ENCODE measurements at places on chromosomes 11 and 22.

DNA sequence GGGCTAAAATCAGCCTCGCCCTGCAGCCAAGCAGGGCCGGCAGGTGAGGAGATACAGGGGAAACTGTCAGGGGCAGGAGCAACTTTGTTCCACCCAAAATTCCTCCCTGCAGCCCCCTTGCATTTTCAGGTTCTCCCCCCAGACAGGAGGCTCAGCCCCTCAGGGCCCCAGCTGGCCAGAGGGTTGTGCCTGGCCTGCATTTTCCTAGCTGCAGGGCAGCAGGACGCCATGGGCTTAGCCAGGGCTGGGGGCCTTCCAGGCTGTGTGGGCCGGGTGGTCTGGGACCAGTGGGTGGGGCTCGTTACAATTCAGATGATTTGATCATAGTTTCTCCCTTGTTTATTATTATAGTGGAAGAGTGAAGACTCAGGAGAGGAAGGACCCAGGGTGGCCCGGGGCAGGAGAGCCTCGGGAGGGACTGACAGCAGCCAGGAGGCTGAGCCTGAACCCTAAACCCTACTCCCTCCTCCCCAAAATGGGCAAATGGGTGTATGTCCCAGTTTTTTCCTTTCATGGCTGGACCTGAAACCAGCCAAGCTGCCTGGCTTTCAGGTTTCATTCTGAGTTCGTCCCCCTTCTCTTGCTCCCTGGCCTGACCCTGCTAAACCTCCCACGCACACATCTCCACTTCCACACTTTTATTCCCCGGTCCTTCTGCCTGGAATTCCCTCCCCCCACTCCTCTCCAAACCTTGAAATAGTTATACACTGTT lies 40.0 kb downstream of the AHNAK start:
- no peak for DNase-seq

DNA sequence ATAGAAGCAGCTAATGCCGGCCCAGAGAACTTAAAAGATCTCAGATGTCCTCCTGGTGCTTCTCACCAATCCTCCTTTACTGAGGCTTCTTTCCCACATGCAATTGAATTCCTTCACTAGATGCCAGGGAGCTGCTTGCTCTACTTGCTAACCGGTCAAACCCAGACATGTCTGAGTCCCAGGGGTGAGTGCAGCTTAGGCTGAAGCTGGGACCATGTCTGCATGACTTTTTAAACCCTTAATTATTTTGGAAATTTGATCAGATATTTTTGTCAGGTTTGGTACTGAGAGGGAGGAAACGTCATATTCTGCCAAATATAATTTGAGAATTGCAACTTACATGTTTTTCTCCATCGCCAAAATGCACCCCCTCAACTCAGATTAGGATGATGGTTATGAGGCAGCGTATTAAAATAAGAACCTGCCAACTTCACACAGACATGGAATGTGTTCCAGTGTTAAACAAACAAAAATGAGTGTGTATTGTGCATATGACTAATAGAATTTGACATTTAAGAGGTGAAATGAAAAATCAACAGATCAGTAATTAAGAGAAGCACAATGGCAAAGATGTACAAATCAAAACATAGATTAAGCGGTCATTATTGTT lies 529.5 kb downstream of the ETS1 start:
- DNase-seq: no peak

GRCh38 chr11:61688365-61689163 lies 8.4 kb downstream of the DAGLA start:
- DNase-seq: no peak

DNA sequence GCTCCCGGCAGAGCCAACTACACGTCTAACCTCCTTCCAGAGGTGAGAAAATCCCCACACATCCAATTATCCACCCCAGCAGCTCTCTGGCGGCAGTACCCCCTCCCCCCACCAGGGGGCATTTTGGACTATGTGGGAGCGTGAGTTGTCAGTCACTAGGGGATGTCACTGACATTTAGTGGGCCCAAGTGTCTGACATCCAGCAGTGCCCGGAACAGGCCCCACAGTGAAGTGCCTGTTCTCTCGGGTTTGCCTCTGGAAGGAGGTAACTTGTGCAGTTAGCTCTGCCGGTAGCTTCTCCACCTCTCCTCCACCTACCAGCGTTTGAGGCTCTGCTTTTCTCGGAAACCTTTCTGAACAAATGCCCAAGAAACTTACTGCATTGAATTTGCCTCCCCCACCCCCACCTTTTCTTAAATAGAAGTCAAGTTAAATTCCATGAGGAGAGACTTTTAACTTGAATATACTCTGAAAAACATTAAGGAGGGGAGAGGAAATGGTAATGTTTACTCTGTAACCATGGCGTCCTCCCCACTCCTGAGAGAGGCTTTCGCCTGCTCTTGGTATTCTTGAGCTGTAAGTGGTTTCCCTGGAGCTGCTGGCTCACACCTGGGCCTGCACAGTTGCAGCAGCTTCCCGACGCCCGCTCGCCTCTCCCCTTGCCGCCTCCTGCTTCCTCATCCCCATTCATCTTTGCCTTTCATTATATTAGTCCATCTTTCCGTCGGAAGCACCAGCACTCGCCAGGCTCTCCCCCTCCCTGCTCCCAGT lies 112.8 kb downstream of the WNT7B start:
- DNase-seq: peak; percentile 90

DNA sequence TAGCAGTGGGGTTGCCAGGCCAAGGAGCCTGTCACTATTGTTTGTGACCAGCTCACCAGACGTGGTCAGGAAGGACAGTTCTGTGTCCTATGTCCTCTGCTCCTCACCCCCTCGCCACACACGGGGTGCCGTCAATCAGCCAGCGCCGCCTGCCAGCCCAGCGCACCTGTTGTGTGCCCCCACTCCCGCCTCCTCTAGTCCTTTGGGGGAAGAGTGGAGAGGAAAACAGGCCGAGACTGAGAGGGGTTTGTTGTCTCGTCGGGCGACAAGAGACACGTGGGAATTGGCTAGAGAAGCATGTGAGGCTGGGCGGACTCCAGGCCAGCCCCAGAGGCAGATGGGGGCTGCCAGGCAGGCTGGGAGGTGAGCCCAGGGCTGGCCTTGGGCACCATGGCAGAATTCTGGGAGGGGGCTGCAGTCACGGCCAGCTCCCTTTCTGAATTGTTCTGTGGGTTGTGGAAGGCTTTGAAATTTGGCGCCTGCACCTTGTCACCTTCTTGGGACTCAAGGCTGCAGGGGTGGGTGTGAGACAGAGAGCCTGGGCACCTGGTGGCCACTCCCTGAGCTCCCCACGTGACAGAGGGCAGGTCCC lies 3.1 kb upstream of the KCNQ1OT1 start:
- DNase-seq: no peak

DNA sequence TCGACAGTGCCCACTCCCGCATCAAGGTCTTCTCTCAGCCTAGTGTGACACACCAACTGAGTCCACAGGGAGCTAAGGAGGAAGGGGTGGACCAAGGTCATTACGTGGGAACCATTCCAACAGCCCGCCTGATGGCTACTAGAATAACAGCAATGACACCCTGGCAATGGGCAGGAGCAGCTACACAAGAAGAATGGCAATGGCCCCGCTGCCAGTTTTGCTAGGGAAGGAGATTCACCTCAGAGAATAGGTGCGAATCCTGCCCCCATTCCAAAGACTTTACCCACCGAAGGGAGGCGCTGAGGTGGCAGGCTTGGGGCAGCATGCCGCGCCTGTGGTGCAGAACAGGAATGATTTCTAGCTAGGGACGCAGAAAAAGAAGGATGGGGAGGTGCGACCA lies 9.1 kb downstream of the WT1 start:
- DNase-seq: no peak

- no peak for DNase-seq
Observed at GRCh38 chr22:20062766-20063083, 17.3 kb upstream of the DGCR8 start.

All from BE2C (cell line).